Activated naive CD4-positive, alpha-beta T cell treated with anti-CD3 and anti-CD28 coated beads, Interleukin-2, amount 50 U/mL, for 72 hours (primary cell): ENCODE measurements at places on chromosomes 1 and 21. TPM values are rescaled to one million over a fixed set of nuclear protein-coding genes. Genes with fewer than 3 reads are reported as not detected.

S100A7A gene
- total RNA-seq, result not detected

ANKRD65 gene
- total RNA-seq, result 0.29 TPM

FCGR1A gene
- total RNA-seq, result not detected

FAM177B gene
- total RNA-seq, result not detected

LYPD8 gene
- total RNA-seq, result not detected

KCNK1 gene
- not detected for total RNA-seq

GNAT2 gene
- total RNA-seq, result not detected

VWA5B1 gene
- total RNA-seq, result 0.10 TPM

TMEM79 gene
- 24.4 TPM for total RNA-seq

- no peak for DNase-seq
Measured at GRCh38 chr1:21586846-21587601, 77.8 kb downstream of the ALPL start.

GRCh38 chr1:200207711-200208126, 180.2 kb downstream of the NR5A2 start:
- DNase-seq, result no peak

DNA sequence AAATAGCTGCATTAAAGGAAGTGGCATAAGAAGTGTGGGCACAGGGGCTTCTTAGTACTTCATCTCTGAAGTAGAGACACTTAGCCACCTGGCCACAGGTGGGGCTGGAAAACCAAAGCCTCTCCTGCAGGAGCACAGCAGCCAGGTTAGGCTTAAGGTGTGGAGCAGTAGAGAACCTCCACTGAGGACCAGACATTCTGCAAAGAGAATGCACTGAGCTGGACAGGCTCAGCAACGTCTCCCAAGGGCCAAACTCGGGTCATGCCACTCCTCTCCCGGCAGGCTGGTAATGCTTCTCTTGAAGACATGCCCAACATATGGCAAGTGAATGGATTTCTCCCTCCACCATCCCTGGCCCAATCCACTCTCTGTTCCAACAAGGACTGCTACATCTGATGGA, 33.0 kb upstream of the LRRC38 start:
- DNase-seq, result no peak

DNA sequence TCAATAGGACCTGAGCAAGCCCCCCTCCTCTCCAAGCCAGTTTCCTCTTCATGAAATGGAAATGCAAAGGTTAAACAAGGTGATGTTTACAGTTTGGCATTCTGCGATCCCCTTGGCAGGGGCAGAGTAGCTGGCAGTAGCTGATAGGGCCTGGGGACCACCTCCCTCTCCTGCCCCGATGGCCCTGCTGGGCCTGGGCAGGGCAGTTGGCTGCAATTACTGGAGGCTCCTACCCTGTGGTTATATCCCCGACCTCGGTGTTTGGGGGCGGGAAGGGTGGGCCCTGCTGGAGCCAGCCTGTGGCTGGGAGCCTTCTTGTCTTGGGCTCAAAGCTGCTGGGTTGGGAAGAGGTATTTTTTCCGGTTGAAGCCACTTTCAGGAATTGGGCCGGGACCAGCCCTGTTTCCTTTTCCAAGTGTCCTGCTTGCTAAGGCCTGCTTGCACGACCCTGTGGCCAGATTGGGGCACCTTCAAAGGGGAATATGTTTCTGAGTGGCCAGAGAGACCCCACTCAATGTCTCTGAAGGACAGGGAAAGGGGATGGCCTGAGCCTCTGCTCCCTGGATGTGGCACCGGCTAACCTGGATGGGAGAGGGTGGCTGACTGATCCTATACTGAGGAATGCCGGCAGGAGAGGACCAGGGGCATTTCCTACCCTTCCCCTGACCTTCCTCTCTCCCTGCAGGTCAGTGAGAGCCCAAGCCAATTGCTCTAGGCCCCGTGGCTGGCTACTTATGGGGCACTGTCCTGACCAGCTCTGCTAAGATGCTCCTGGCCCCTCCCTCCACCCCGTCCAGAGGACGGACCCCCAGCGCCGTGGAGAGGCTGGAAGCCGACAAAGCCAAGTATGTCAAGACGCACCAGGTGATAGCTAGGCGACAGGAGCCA, 1.9 kb downstream of the FAM110D start:
- DNase-seq, result no peak

- DNase-seq, result no peak
Measured at GRCh38 chr1:173268786-173269277, 61.7 kb upstream of the TNFSF4 start.

DNA sequence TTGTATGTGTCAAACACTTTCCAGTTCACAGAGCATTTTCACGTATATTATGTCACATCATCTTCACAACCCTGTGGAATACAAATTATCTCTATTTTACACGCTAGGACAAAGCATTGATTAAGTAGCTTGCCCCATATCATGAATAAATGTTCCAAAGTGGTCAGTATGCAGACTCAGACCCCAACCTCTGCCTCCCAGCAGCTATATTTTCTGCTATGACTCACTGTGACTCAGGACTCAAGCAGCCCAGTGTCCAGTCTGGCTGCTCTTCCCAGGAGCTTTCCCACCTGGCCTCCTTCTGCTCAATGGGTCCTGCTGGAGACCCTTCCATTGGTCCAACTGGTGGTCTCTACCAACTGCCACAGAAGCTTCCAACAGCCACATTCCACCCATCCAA, 56.0 kb upstream of the RAP1A start:
- no peak for DNase-seq

DNA sequence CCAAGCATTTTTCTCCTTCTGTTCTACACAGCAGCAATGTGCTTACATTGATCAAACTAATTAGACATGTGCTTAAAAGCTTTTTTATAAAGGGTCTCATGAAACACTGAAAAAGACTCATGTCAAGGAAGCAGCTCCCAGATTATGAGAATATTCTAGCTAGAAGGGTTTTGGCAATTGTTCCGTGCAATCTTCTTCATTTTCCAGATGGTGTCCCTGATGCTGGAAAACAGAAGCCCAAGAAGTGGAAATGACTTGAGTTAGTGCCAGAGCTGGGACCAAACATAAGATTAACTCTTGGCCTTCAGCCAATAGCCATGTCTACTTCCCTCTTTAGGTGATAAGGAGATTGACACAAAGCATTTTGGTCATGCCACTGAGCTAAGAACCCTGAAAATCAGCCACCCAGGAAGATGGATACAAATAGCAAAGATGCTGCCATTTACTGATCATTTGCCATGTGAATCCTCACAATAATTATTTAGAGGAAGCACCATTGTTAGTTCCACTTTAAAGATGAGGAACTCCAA, 110.8 kb downstream of the MATN1 start:
- DNase-seq, result no peak

DNA sequence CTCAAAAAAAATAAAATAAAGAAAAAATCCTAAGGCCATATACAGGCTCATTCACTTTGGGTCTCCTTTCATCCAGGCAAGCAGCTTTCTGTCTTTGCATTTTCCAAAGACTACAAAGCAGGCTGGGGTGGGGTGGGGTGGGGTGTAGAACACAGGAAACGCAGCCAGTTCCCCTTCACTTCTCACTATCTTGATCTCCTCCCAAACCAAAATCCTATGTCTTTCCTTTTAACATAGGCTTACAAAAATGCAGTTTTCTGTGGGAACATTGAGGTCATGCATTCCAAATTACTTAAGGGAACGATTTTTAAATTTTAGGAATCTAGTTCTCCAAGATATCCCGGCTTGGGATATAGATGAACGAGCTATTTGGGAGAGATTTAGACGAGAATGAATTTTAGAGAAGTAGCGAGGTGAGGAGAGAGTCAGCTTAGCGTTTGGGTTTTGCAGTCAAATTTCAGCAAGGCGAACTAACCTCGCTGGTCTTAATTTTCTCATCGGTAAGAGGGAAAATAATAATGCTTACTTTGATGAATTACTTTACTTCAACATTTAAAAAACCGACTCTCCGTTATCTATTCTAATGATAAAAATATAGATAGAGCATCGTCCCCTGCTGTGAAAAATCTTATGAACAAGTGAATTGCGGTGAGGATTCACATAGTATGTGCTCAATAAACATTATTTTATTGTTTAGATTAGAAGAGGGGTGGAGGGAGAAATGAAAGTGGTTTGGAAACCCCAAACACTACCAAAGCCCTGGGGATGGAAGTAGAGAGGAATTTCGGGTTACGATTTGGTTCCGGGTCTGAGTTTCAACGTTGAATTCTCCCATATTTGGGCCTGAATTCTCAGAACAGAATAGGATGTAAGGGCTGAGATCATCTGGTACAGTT, 735 bp upstream of the STX12 start:
- DNase-seq, result no peak

DNA sequence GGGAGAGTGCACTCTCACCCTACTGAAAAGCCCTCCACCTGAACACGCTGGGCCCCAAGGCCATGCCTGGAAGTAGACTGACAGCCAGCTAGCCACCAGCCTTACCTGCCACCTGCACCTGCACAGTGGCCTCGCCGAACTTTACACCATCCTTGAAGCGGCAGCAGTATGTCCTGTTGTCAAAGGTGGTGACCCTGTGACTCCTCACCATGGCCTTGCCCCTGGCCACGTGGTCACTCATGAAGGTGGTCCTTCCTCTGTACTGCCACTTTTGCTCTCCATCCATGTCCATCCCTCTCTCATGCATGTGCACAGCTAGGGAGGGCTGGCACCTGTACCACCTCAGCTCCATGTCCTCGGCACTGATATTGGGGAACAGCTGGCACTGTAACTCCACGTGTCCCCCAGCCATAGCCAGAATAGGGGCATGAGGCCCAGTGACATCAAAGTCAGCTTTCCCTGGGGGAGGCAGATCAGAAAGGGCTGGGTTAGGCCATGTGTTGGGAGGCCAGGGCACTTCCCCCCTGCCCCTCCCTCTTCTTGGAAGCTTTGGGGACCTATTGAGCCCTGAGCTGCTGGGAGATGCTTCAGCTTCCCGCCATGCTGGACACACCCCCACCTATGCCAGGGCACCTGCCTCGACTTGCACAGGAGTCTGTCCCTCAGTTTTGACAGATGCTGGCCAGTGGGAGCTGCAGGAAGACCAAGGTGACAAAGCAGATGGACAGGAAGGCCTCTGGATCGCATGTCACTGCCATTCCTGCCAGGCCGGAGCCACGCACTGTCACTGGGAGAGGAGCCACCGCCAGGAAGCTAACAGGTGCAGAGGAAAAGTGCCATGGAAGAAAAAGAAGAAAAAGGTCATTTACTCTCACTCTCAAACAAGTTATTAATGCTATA, 24.6 kb downstream of the RNF187 start:
- no peak for DNase-seq

- no peak for DNase-seq
Measured at GRCh38 chr1:164240081-164240480, 318.9 kb upstream of the PBX1 start.

DNA sequence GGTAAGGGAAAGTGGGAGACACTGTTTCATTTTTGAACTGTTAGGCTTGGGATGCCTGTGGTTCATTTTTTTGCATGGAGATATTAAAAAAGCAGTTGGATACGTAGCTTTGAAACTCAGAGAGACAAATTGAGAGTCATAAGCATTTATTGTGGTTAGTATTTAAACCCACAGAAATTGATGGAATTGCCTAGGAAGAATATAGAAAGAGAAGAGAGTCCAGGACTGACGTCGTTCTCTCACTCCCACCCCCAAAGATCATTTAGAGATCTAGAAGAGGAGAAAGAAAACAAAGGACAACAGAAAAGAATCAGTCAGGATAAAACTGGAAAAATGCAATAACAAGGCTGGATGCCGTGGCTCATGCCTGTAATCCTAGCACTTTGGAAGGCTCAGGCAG, 73.2 kb upstream of the BMP8A start:
- no peak for DNase-seq

GRCh38 chr1:44723496-44724295, 7.3 kb downstream of the RNU5D-1 start:
- peak; percentile 48 for DNase-seq

- DNase-seq, result no peak
Measured at GRCh38 chr1:88022516-88022915, 661.6 kb upstream of the PKN2 start.

DNA sequence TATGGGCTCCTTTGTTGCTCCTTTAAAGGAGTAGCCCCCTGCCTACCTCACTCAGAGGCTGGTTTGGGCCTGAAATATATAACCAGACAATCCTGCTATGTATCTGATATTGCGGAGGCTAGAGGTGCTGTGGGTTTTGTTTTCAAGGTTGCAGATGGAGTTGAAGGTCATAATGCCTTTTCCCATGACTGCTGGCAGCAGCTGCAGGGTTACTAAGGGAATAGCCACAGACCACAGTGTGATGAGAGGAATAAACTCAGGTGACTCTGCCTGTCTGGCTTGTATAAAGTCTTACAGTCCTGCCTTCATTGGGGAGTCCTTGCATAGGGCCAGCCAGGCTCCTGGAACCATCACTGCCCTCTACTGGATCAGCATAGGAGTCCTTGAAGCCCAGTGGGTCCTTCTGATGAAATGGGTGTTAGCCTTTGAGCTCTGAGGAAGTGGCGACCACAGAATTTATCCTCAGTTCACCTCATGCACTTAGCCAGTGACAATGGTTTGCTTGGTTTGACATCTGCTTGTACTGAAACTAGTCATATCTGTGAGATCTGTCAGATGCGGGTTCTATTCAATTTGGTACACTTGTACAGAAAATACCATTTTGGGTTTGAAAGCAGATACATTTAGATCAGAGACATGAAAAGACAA, 174.4 kb upstream of the HMCN1 start:
- peak; percentile 52 for DNase-seq

DNA sequence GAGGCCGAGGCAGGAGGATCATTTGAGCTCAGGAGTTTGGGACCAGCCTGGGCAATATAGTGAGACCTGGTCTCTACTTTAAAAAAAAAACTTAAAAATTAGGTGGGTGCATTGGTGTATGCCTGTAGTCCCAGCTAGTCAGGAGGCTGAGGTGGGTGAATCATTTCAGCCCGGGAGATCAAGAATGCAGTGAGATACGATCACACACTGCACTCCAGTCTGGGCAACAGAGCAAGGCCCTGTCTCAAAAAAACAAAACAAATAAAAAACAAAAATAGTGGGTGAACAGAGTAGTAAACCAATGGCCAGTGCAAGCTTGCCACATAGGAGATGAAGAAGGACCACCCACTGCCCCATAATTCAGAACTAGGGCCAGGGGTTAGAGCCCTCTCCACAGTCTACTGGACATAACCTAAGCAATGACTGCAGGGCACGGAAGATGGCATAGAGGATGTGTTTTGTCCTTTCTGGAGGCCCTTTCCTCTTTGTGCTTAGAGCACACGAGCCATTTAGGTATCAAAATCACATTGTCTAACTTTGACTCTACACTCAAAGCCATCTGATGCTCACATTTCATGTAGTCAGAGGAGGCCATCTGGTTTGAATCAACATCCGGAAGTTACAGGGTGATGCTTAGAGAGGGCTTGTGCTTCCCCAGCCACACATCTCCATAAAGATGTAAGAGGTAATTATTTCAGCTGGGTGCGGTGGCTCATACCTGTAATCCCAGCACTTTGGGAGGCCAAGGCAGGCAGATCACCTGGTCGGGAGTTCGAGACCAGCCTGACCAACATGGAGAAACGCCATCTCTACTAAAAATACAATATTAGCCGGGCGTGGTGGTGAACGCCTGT, 12.6 kb downstream of the CD2 start:
- DNase-seq, result peak; percentile 57

DNA sequence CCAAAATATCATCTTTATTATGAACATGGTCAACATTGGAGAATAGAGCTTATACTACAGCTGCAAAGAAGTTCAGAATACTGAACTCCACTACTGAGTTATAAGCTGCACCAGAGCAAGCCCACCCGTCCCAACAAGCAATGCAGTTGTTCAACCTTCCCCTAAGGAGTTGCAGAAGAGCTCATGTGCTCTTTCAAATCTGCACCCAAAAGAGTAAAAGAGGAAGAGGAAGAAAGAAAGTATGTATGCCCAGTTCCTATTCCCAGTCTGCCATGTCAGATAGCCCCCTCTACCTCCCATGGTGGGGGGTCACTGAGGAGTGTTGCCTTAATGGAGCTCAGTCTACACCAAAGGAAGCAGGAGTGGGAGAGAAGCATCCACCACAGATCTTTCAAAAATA, 6.9 kb downstream of the C1orf162 start:
- DNase-seq, result no peak

- DNase-seq, result peak; percentile 91
Measured at GRCh38 chr1:40818264-40818961, 34.8 kb downstream of the KCNQ4 start.
